ENCODE measurements at places on chromosomes 4 and X.

- DNase-seq: no peak
Measured at GRCh38 chr4:22187203-22187820, 238.7 kb upstream of the KCNIP4 start.

DNA sequence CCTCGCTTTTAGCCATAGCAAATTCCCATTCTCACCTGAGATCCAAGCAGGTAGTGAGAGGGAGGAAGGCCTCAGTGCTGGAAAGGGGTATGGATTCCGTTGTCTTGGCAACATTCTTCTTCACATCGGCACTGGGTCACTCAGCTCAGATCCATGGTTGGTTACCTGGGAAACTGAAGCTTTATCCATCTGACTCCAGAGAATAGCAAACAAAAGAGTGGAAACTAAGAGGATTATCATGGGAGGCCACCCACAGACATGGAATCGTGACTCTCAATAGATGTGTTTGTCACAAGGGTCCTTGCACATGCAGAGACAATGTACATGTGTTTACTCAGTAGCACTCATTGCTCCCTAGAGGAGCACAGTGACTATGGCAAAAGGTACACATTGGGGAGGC lies 81.0 kb downstream of the MAGED4 start:
- DNase-seq: no peak

GRCh38 chrX:92247076-92247475 lies 467.9 kb downstream of the PCDH11X start:
- DNase-seq: no peak

DNA sequence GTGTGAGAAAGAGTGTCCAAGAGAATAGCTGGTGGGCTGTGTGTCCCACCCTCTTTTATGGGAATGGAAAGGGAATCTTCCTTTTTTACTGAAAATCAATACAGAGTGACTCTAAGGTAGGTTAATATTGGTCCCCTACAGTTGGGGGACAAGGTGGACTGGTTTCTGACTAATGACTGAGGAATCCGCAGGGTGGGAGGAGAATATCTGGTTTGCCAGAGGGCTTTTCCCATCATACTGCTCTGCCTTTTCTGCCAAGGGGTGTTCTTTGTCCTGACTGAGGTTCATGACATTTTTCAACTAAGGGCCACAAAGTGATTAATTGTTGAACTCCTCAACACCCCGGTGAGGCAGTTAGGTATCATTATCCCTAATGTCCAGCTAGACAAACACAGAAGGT lies 261.6 kb downstream of the SPATA18 start:
- DNase-seq: no peak
